ENCODE measurements at places on chromosomes 5 and 9. TPM values are rescaled to one million over a fixed set of nuclear protein-coding genes. Genes with fewer than 3 reads are reported as not detected.

GRCh38 chr5:54552446-54552845 is 34.9 kb downstream of the SNX18 start:
- no peak for DNase-seq

DNA sequence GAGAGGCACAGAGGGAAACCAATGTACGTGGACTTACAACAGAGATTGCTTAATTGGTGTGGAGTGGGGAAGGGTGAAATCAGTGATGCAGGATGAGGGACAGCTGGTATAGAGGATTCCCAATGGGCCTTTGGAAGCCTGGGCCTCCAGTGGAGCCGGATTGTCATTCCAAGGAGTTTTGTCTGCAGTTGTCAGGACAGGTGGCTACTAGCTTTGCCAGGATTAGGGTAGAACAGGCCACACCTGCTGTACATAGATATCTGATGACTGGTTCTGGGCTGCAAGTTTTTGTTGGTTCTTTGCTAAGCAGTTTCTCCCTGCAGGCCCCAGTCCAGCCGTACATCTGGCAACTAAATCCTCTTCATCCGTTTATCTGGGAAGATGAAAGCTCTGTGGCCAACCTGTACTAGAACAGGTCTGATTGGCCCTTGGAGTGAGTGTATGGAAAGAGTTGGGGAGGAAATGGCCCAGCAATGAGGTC is 4.2 kb downstream of the SKP2 start:
- DNase-seq, result no peak

DNA sequence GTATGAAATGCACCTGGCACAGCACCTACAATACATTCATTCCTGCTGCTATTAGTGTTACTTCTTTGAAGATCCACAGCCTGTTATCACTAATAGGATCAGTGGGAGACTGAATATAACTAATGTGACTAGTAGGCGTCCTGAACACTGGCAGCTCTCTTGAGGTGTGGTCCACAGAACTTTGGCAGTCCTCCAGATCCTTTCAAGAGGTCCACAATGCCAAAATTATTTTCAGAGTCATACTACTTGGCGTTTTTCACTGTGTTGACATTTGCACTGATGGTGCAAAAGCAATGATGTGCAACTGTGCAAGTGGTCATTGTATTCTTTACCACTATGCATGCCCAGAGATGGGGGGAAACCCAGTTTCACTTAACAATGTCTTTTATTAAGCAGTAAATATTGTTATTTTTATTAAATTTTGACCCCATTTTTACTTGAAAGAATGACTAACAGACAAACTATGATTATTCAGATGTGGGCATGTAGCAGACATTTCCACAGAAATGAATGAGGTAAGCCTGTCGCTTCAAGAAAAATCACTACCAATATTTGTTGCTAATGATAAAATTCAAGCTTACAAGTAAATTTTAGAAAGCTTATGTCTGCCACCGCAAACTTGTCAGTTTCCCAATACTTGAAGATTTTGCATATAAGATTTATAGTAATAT is 48.9 kb downstream of the ADRB2 start:
- no peak for DNase-seq

DNA sequence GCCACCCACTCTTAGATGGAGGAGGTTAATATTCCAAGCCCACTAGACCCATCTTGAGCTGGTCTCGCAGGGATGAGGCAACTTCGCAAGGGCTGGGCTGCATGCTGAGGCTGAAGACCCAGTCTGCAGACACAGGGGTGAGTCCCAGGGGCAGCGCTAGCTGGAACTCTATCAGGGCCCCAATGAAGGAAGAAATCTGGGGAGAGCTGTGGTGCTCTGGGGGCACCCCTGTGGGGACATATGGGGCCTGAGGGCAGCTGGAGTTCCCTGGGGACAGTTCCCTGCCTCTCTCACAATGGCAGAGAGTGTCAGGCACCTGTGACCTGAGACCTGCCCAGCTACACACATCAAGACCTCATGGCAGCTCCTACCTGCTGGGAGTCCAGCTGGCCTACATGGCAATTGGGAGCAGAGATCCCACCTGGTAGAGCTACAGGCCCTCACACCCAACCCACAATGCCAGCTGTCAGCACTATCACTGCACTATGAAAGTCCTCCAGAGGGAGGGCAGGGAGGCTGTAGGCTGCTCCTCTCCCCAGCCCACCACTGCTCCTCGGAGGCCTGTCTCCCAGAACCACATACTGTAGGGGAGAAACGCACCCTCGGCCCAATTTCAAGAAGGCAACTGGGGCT is 202.2 kb downstream of the GABBR2 start:
- no peak for DNase-seq

GRCh38 chr5:177132136-177133095 is 1.2 kb upstream of the NSD1 start:
- DNase-seq, result peak; percentile 65

- DNase-seq, result no peak
Measured at GRCh38 chr5:125700380-125700861, 722.8 kb upstream of the GRAMD2B start.

GRCh38 chr9:128610897-128611296 is 45.8 kb downstream of the DYNC2I2 start:
- no peak for DNase-seq

The POLR3G gene
- total RNA-seq, result 1.2 TPM

The BRD9 gene
- total RNA-seq, result 81.5 TPM

The NEUROG1 gene
- not detected for total RNA-seq

The PRRT1B gene
- not detected for total RNA-seq

The MEF2C gene
- total RNA-seq, result 0.12 TPM

Measured in CD4-positive, alpha-beta memory T cell (primary cell).